ENCODE measurements at places on chromosomes 4 and X. TPM values are rescaled to one million over a fixed set of nuclear protein-coding genes. Genes with fewer than 3 reads are reported as not detected.

- H3K36me3 ChIP-seq, result no peaks in the 10 kb centered on the region
- no peak for DNase-seq
- H3K27ac ChIP-seq, result no peak overlapping the region
- H3K4me3 ChIP-seq, result no peak overlapping the region
- peaks cover 4% of the 10 kb centered on the region for H3K27me3 ChIP-seq
Measured at GRCh38 chr4:54802336-54802735, 144.6 kb downstream of the KIT start.

GRCh38 chr4:38310446-38311043 is 350.3 kb downstream of the PTTG2 start:
- peak overlapping the region; percentile 78 for H3K4me3 ChIP-seq
- DNase-seq, result peak; percentile 83
- H3K27ac ChIP-seq, result peak overlapping the region; percentile 87

Gene GAGE12E
- not detected for polyA plus RNA-seq

DNA sequence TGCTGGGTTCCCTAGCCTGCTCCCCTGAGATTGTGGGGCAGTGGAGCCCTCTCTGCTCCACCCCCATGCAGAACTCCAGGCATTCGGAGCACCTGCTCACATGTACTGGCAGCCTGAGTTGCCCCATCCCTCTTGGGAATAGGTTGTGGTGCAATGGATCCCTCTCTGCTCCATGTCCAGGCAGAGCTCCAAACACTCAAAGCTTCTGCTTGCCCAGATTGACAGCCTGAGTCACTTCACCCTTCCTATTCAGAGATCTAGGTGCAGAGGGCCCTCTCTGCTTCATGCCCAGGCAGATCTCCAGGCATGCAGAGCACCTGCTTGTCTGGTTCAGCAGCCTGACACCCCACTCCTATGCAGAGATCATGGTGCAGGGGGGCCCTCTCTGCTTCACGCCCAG is 18.6 kb upstream of the TEX13B start:
- DNase-seq, result no peak
- H3K36me3 ChIP-seq, result no peaks in the 10 kb centered on the region
- H3K27ac ChIP-seq, result no peak overlapping the region
- H3K27me3 ChIP-seq, result peaks cover 9% of the 10 kb centered on the region
- H3K4me3 ChIP-seq, result no peak overlapping the region
- no peaks in the 10 kb centered on the region for H3K4me1 ChIP-seq

DNA sequence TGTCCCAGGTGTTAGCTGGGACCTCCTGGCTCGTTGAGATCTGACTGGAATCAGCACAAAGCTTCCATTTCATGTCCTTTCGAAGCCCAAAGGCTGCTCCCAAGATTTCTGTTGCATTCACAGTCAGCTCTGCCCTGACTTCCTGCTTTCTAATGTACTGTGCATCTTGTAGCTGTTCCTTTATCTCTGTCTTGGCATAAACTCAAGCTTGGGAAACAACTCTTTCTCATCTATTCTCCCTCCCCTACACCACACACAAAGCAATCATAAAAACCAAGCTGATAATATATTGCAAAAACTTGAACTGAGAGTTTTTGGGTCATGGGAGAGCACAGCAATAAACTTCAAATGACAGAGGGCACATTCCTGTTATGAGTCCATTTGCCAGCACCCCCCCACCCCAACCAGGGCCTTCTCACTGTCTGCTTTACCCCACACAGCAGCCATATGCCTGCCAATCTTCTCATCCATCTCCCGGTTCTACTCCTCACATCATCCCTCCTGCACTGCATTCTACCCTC is 76.3 kb downstream of the SYNPO2 start:
- no peak overlapping the region for H3K27ac ChIP-seq
- no peaks in the 10 kb centered on the region for H3K36me3 ChIP-seq
- DNase-seq, result no peak
- no peaks in the 10 kb centered on the region for H3K27me3 ChIP-seq

Gene TCEAL6
- not detected for polyA plus RNA-seq

DNA sequence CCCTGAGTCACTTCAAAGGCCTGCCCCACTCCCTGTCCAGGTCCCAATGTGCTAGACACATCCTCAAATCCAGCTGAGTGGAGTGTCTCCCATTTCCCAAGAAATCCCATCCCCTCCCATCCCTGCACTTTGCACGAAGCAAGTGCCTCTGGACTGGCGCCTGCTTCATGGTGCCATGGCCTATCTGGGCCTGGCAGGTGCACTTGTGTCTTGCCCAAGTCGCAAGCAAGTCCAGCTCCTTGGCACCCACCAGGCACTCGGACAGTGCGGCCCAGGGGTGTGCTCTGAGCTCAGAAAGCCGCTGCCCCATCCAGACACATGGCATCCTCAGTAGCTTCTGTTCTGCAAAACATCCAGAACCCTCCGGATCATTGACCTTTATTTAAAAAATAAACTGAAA is 97.4 kb downstream of the DCTD start:
- no peaks in the 10 kb centered on the region for H3K36me3 ChIP-seq
- H3K27me3 ChIP-seq, result peaks cover 2% of the 10 kb centered on the region
- no peak overlapping the region for H3K4me3 ChIP-seq
- no peak for DNase-seq
- H3K27ac ChIP-seq, result no peak overlapping the region

GRCh38 chrX:49249071-49249470 is 13.8 kb downstream of the CCDC22 start:
- peaks cover 11% of the 10 kb centered on the region for H3K36me3 ChIP-seq
- no peak overlapping the region for H3K4me3 ChIP-seq
- no peaks in the 10 kb centered on the region for H3K27me3 ChIP-seq
- no peaks in the 10 kb centered on the region for H3K4me1 ChIP-seq
- H3K27ac ChIP-seq, result no peak overlapping the region
- DNase-seq, result no peak

DNA sequence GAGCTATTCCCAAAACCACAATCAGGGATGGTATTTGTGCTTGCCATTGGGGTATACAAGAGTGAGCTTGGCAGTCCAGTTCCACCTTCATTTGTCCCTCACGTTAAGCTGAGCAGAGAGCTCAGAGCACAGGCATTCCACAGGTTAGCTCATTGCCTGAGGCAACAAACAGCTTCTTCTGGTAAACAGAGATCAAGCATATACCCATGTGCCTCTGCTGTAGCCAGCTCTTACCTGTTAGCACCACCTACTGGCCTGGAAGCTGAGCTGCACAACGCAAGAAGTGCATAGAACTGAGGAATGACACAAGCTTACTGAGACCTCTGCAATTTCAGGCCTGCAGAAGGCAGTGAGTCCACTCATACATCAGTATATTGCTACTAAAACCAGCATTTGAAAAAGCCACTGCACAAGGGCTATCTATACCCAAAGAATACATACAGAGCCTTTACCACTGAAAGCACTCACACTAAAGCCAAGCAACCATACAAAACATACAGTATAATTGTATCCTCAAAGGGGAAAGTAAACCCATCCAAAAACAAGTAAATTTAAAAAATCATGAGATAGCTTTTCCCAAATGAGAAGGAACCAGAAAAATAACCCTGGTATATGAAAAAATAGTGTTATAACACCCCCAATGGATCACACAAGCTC is 258.3 kb upstream of the GABRA2 start:
- no peaks in the 10 kb centered on the region for H3K27me3 ChIP-seq
- no peak overlapping the region for H3K4me3 ChIP-seq

GRCh38 chr4:58175024-58175423 is 1064.8 kb upstream of the IGFBP7 start:
- no peak for DNase-seq
- no peaks in the 10 kb centered on the region for H3K4me1 ChIP-seq
- no peak overlapping the region for H3K4me3 ChIP-seq
- H3K36me3 ChIP-seq, result no peaks in the 10 kb centered on the region

DNA sequence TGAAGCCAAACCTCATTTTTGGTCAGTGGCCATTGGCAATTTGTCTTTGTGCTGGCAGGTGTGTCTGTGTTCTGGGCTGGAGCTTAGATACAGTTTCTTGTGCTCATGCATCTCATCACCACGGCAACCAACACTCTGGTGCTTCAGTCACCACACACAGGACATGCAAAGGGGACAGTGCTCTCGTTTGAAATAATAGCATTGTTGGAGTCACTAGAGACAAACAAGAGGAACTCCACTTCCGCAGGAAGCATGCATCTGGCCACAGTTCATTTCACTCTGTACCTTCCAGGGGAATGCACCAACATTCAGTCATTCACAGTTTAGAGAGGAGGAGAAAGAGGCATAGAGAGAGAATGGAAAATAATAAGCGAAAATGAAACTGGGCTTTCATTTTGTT is 267.4 kb downstream of the ANK2 start:
- no peak overlapping the region for H3K4me3 ChIP-seq
- H3K27me3 ChIP-seq, result peaks cover 4% of the 10 kb centered on the region
- H3K4me1 ChIP-seq, result peaks cover 5% of the 10 kb centered on the region

DNA sequence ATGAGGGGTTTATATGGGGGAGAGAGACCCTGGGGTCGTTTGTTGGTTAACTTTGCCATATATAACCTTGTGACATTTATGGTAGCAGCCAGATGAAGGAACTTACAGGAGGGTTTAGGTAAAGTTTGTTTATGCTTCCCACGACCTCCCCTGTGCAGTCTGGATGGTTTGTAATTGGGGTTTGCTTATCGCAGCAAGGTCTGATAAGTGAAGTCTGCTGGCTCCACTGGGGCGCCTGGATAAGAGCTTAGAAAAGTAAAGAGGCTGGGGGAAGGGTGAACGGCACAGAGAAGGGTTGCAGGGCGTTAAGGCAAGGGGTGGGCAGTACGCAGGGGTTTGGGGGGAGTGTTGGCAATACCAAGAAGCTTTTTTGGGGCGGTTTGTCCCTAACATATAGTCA is 98.7 kb downstream of the KDM6A start:
- peaks cover 91% of the 10 kb centered on the region for H3K4me1 ChIP-seq
- peaks cover 5% of the 10 kb centered on the region for H3K36me3 ChIP-seq
- H3K27ac ChIP-seq, result peak overlapping the region; percentile 25
- H3K4me3 ChIP-seq, result no peak overlapping the region

Gene NHSL2
- polyA plus RNA-seq, result 29.0 TPM

DNA sequence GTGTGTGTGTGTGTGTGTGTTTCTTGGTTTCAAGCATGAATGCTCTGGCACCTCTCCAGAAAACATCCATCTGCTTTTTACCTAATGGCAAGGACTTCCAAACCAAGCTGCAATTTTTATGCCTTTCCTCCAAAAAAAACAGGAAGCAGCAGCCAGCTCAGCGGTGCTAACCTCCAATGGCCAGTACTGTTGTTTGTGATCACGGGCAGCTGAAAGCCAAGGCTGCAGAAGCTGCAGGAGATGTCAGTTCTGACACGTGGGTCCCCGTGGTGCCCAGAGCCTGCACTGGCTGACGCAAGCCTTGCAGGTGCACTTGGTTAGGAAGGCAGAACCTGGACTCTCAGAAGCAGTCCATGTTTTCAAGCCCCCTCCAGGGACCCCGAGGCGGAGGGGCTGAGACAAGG is 313.6 kb upstream of the DDX53 start:
- H3K4me1 ChIP-seq, result no peaks in the 10 kb centered on the region
- no peak for DNase-seq
- peaks cover 2% of the 10 kb centered on the region for H3K27me3 ChIP-seq
- no peaks in the 10 kb centered on the region for H3K36me3 ChIP-seq

GRCh38 chr4:62250100-62250499 is 1050.0 kb downstream of the ADGRL3 start:
- H3K27me3 ChIP-seq, result no peaks in the 10 kb centered on the region
- no peak overlapping the region for H3K27ac ChIP-seq
- H3K36me3 ChIP-seq, result no peaks in the 10 kb centered on the region
- peaks cover 5% of the 10 kb centered on the region for H3K4me1 ChIP-seq
- DNase-seq, result peak; percentile 16
- no peak overlapping the region for H3K4me3 ChIP-seq

DNA sequence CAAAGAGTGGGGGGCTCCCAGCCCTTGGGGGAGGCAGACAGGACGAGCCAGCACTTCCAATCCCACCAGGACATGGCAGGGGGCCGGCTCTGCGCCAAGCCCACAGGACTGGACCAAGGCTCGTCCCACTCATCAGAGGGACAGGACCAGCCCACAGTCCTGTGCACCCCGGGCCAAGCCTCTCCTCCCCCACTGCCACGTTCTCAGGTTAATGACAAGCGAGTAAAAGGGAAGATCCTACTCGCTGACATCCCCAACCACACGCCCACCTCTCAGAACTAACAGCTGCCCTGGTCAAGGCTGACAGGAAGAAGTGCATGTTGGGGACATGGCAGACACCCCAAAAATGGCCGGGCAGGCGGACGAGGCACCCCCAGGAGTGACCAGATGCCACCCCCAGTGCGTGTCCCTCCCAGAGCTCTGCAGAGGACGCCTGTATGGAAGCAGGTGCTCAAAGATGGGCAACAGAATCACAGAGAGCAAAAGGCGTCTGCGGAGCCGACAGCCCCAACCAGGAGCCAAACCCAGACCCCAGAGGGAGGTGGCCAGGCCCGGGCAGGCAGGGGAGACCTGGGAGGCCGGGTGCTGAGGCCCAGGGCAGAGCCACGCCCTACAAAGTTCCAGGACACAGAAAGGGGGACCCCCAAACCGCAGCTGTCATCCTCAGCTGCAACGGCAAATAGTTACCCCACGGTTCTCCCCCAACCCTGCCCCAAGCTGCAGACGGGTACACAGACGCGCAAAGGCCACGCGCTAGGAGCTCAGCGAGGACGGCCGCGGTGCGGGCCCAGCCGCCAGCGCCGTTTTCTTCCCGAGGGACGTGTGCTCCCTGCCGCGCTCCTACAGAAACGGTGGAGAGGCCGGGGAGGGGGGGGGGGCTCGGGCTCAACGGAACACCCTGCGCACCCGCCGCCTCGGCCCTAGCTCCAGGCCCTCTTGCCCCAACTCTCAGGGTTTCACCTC is 1.7 kb downstream of the CTBP1 start:
- DNase-seq, result no peak
- H3K36me3 ChIP-seq, result no peaks in the 10 kb centered on the region
- H3K27ac ChIP-seq, result peak overlapping the region; percentile 95
- H3K4me3 ChIP-seq, result peak overlapping the region; percentile 89
- H3K27me3 ChIP-seq, result peaks cover 29% of the 10 kb centered on the region

Measured in immature natural killer cell (primary cell).